ENCODE measurements at places on chromosomes 6 and 20. TPM values are rescaled to one million over a fixed set of nuclear protein-coding genes. Genes with fewer than 3 reads are reported as not detected.

Gene MATN4
- total RNA-seq: not detected

Gene RSPO4
- total RNA-seq: not detected

Gene OR2J3
- total RNA-seq: not detected

Gene CFAP61
- 0.13 TPM for total RNA-seq

Gene MAP1LC3A
- 14.7 TPM for total RNA-seq

Gene KIF6
- total RNA-seq: 0.19 TPM

Gene GNMT
- total RNA-seq: not detected

Gene ASIP
- total RNA-seq: not detected

Measured in aortic smooth muscle cell (primary cell).